ENCODE measurements at places on chromosomes 5 and 9.

- no peak for DNase-seq
Observed at GRCh38 chr5:83077662-83078261, 415 bp downstream of the XRCC4 start.

- DNase-seq, result no peak
Observed at GRCh38 chr5:64831996-64832395, 63.3 kb downstream of the CWC27 start.

DNA sequence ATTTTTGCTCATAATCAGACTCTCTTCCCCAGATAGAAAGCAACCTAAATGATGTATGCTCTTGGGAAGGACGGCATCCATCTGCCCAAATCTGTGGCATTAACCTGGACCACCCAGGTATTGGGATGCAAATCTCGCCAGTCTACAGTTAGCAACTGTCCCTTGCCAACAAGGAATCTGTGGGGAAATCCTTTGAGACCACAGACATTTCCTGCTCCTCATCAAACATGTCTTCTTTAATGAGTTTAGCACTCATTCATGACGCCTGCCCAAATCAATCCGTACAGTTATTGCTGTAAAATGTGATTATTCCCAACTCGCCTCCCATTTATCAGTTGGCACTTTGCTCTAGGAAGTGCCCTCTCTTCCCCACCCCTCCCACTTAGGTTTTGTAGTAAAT, 7.8 kb downstream of the ROR2 start:
- no peak for DNase-seq

GRCh38 chr9:981491-981898, 5.0 kb downstream of the DMRT3 start:
- peak; percentile 50 for DNase-seq
